Aorta (tissue), 5 donors: ENCODE measurements at places on chromosomes 2 and 18.

DNA sequence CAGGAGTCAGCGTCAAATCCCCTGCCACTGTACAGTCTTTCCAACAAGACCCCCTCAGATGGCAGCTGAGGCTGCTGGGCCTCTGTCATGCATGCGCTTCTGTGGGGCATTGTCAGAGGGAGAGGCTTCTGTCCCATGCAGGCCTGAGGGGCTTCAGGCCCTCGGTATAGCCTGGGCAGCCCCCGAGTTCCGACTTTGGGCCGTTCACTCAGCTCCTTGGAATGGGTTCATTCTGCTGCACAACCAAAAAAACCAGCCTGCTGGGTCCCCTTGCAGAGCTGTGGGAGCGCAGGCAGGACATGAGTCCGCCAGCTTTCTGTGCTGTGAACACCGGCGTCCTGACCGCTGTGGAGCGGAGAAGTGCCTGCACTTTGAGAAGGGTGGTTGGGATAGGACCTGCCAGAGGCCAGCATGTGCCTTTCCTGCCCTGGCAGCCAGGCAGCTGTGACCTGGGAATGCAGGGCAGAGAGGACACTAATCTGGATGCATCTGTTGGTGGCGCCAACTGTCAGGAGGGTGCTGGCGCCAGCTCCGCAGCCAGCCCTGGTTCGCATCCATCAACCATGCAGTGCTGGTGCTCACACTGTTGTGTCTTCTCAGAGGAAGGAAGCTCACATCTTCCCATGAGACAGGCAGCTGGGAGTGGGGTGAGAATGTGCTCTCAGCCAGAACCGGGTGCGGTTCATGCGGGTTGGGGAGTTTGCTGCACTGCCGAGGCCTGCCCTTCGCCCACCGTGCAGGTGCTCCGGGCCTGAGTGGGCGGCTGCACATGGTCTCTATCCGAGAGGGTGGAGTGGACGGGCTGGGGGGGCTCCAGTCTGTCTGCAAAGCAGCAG is 14.3 kb downstream of the ARHGEF4 start:
- peak; percentile 22 for DNase-seq

DNA sequence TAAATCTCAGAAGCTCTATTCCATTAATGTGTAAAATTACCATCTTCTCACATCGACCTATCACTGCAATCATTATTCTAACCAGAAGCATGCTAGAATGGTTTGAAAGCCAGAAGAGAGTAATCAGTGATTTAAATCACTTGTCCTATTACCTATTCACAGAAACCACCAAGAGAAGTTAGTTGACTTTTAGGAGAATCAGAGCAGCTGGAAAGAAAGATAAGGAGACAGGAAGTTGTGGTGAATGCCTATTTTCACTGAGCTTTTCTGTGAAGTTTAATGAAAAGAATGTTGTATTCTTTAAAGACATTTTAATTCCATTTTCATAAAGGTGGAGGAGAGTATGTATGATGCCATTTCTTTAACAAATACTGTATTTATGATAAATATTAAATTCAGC is 352.6 kb upstream of the CRIM1 start:
- DNase-seq: no peak

GRCh38 chr2:118371515-118371914 is 283.2 kb downstream of the INSIG2 start:
- DNase-seq: no peak

DNA sequence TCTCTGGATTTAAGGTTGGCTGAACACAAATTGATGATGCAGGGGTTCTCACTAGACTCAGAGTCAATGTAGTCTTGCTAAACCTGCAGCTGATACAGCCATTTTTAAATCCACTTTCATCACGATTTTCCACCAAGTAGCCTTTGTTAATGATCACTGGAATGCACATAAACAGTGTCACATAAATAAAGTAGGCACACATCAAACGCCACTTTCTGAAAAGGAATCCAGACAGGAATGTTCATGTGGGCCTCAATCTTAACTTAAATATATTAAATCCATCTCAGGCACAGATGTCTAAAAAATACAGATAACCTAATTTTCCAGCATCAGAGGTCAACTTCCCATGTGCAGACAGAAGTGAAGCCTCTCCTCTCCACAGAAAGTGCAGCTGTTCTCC is 58.3 kb downstream of the LAMA1 start:
- DNase-seq: no peak

GRCh38 chr18:76149734-76150133 is 345.3 kb downstream of the ZNF516 start:
- DNase-seq: no peak

- DNase-seq: no peak
Measured at GRCh38 chr18:71238974-71239624, 950.3 kb downstream of the SOCS6 start.

DNA sequence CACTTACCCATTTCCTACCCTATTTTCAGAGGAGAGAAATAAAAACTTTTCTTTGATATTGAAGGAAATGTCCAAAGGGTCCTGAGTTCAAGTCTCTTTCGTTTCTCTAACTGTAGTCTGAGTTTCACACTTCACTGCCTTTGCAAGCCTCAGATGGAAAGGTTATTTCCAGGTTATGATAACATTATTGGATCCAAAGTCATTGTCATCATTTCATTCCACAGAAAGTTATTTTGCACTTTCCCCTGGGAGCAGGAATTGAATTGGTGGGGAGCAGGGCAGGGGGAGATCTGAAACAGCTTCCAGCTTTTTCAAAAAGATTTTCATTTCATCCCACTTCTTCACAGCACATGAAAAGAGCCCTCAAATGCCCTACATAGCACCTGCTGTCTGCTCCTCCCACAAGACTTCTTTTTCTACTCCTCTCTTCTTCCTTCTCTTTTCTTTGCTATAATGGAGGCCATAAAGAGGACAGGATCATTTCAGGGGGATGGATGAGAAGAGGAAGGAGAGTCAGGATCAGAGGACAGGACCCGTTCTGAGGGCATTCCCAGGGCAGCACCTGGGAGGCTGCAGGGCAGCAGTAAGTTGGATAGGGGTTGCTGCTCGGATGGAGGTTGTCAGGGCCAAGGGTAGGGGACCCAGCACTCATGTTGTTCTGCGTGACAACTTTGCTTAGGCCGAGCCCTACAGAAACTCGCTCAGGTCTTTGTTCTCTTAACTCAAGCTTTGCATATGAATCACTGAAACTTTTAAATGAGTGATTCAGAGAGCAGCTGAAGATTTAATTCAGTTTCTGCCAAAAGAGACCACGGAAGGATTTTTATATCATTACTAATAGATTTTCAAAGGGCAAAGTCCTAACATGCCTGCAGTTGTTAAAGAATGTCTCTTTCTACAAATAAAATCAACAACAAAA is 11.4 kb upstream of the GALNT5 start:
- no peak for DNase-seq

- no peak for DNase-seq
Measured at GRCh38 chr2:44203542-44203941, 34.9 kb downstream of the PPM1B start.

DNA sequence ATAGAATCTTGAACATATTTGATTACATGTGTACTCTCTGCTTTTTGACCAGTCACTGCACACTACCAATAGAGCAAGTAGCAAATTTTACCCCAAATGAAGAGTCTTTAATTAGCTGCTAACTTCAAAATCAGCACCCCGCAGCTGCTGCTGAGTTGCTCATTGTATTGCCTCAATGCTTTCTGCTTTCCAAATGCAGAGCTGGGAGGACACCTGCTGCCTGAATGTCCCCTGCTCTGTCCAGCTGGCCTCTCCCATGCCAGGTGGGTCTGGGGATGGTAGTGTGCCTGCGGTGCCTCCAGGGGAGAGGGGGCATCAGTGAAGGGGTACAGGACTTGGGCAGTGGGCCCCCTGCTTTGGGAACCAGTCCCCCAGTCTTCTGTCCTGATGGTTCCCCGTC is 184.8 kb downstream of the PRKCE start:
- no peak for DNase-seq

GRCh38 chr2:26605195-26605998 is 35.8 kb downstream of the CIB4 start:
- DNase-seq: no peak

GRCh38 chr2:61268249-61268648 is 106.3 kb downstream of the C2orf74 start:
- no peak for DNase-seq

DNA sequence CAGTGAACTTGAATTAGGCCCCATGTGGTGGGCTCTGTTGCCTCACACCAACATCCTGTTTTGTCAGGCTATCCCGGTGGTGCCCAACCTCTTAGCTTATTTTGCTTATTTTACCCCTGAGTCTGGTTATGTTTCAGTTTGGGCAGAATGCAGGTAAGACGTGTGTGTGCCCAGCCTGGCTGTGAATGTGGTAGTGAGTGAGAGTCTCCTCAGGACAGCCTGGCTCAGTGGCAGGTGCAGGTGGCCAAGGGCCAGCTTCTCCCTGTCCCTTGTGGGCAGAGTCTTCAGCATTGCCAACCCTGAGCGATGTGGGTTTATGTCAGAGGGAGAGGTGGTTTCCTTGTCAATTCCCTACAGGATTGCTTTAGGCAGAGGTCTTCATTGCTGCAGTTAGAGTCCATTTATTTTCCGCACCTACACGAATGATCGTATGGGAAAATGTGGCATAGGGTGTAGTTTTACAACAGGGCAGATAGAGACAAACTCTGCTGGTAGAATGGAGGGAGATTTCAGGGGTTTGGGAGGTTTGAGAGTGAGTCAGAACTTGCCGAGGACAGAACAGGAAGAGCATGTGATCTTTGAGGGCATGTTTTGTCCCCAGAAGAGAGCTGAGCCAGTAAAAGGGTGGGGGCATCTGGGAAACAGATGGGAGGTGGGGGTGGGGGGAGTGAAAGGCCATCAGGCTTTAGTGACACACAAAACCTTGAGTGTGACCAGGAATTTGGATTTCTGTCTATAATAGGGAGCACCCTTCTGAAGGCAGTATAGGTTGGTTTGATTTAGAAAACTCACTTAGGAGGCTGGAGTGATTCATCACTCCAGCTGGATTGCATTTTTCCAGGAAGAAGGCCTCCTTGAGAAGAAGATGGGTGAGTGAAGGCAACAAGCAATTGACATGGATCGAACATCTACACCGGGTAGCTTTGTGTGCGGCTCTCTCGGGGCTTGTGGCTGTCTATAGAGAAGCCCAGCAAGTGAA is 156.2 kb upstream of the CELF4 start:
- no peak for DNase-seq

DNA sequence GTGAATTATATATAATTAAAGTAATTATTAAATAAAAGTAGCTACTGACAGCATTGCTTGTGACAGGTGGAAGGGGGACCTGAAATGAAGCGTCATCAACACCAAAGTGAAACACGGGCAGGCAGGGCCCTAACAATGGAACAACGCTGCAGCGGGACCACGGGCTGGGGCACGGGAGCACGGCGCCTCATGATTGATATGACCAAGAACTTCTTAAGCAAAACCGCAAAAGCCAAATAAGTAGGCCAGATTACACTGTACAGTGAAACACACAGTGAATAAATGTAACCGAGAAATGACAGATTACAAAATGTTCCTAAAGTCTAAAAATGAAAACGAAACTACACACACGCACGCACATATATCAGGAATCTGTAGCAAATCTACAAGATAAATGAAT is 81.4 kb downstream of the SNTG2 start:
- DNase-seq: no peak

DNA sequence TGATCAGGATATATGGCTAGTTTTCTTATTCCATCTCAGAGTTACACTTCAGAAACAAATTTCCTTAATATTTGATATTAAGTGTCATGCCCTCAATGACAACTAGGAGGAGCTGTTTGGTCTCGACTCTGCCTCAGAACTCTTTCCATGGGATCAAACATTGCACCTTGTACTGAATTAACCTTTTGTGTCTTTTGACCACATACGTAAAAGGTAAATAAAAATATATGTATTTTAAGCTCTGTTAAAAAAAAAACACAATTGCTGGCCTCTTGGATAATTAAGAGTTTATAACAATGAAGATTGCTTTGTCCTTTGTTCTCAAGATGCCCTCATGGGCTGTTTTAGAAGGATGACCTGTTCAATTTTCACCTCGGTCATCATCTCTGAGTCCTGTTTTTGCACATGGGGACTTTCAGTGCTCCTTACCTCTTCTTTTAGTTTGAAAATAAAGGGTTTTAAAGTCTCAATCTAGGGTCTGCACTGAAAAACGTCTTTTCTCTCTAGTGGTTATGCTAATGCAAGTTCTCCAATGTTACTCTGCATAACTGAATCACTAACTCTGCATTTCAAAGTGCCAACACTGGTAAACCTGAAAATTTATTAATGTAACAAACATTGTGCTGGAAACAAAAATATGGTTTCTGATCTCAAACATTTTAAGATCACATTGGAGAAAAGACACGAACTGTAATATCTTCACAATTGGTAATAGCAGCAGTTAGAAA is 18.8 kb upstream of the FN1 start:
- DNase-seq: no peak

DNA sequence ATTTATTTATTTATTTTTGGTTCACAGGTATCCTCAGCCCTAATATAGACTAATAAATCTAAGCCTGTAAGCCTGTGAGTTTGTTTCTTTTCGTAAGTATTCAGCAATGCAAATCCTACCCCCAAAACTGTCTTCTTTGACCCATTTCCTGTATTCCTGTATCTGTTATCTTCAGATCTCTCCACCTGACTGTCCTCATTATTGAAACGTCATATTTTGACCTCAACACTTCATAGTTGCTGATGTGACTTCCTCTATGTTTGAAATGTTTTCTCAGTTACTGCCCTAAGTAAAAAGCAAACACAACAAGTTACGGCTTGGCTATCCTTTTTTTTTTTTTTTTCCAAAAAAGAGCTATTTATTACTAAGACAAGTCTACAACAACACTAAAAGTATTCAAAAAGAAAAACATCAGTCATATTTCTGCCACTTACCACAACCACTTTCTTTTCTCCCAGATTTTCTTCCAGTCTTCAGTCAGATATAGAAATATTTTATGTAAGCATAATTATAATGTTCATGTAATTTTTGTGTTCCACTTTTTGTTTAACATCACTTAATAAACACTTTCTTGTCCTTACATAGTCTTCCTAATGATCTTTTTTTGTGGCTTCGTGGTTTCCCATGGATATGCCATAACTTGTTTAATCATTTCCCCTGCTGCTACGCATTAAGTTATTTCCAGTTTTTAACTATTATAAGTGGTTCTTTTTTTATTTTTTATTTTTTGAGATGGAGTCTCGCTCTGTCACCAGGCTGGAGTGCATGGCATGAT is 45.0 kb upstream of the EML4 start:
- no peak for DNase-seq

GRCh38 chr2:118604371-118604770 is 243.1 kb downstream of the EN1 start:
- no peak for DNase-seq

- DNase-seq: no peak
Measured at GRCh38 chr18:3354506-3354905, 92.6 kb downstream of the MYL12B start.

- no peak for DNase-seq
Measured at GRCh38 chr2:127420039-127420864, 2.0 kb downstream of the PROC start.

GRCh38 chr2:192539306-192539705 is 344.6 kb upstream of the TMEFF2 start:
- DNase-seq: no peak

GRCh38 chr2:230715201-230715600 is 2.6 kb downstream of the CAB39 start:
- no peak for DNase-seq

- no peak for DNase-seq
Measured at GRCh38 chr2:38432820-38433606, 55.9 kb upstream of the ATL2 start.

GRCh38 chr18:45009756-45010155 is 329.1 kb downstream of the SETBP1 start:
- no peak for DNase-seq
